ENCODE measurements at places on chromosomes 1 and 21.

- DNase-seq = no peak
Measured at GRCh38 chr1:54571803-54572541, 23.9 kb downstream of the ACOT11 start.

- DNase-seq = no peak
Measured at GRCh38 chr21:45601551-45601950, 42.0 kb upstream of the PCBP3 start.

DNA sequence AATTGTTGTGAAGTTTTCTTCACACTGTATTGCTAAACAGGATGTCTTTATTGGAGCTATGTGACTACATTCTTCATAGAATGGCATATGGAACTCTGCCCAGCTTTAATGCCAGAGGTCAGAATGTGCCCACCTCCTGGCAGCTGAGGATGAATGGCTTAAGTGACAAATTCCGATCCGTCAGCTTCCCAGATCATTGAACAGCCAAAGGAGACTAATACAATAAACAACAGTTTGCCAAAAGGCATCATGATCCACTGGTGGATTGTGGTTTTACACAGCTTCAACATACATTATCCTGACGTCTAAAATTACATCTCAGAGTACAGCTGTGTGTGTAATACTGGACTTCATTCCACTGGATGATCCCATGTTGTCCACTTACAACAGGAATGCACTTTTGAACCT, 68.7 kb upstream of the C1orf105 start:
- no peak for DNase-seq

DNA sequence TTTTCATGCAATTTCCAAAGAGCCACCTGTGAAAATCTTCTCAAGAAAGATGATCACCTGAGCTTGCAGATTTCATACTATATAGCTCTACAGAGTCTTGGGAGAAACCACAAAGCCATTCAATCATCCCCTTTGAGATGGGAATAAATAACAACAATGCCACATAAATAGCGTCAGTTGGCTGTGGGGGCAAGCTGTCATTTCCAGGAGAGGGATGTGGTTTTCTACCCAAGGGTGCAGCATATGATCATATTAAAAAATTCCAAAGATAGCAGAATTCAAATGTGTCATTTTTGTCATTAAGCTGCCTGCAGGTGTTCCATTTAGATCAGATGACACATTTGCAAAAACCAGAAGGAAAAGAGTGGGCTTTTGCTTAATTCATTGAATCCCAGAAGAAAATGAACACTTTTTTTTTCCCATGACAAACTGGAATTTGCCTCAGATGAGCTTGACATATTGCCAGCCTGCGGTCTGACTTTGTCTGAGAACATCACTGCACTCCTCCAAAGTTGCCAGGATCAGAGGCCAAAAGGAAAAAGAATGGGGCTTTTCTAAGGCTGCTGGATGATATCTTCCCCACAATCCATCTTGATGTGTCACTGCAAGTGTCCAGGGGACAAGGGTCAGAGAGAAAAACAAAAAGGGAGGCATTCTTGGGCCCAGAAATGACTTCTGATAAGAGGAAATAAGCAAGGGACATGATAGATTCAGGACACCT, 314.1 kb upstream of the USP25 start:
- DNase-seq = no peak

All from SHP77 (cell line).